ENCODE measurements at places on chromosomes 11 and 22. TPM values are rescaled to one million over a fixed set of nuclear protein-coding genes. Genes with fewer than 3 reads are reported as not detected.

SCN3B gene
- total RNA-seq, result under 0.01 TPM

OR2D2 gene
- 0.29 TPM for total RNA-seq

FAM111B gene
- 8.7 TPM for total RNA-seq

LRRC32 gene
- 5.4 TPM for total RNA-seq

PATE4 gene
- not detected for total RNA-seq

BEST1 gene
- total RNA-seq, result 13.1 TPM

MPPED2 gene
- total RNA-seq, result 0.44 TPM

Measured in smooth muscle cell of trachea (primary cell).